ENCODE measurements at places on chromosomes 5 and 9.

GRCh38 chr5:78595458-78595921 lies 53.1 kb downstream of the LHFPL2 start:
- no peak for DNase-seq

DNA sequence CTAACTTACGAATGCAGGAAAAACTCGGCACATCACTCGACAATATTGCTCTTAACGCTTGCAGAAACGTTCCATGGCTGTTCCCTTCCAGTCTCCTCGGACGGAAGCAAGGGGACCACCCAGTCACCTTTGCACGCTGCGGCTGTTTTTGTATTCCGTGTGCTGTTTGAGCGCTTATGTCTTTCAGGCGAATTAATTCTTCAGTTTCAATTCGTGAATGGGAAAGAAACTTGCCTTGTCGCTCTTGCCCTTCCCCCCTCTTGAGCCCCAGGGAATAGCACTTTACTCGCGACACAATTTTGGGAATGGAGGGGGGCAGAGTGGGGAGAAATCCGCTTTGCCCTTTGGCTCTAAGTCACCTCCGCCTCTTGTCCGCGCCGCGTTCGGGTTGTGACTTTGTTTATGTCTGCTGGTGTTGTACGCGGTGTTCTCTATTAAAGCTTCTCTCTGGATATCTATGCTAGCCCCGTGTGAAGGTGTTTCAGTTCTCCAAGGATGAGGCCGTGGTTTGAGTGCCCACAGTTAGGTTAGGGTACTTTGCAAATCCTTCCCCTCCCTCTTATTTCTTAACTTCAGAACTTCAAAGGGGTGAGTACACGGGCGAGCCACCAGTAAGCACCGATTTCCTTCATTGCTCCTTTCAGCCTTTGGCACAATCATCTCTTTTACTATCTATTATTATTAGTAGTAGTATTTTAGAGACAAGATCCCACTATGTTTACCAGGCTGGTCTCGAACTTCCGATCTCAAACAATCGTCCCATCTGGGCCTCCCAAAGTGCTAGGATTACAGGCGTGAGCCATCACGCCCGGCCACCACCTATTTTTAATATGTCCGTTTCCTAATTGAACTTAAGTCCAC lies 2.7 kb downstream of the FOXB2 start:
- no peak for DNase-seq

DNA sequence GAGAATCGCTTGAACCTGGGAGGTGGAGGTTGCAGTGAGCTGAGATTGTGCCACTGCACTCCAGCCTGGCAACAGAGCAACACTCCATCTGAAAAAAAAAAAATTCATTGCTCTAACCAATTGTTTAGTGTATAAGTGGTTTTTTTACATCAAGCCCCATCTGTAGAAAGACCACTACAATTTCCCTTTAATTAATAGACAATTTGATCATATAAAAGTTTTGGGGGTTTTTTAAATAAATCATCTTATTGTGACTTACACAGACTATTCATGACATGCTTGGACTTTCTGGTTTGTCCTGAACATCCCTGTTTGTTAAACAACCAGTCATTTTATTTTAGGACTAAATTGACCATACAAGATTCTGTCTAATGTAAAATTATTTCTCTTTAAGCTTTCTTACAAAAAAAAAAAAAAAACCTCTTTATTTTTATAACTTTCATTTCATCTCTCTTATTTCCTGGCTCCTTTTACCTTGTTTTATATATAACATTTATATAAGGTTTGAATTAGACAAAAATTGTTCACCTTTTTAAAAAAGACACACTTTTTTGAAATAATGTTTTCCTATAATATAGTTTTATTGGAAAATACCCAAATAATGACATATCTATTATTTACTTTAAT lies 9.8 kb upstream of the FANCC start:
- DNase-seq, result no peak

- DNase-seq, result no peak
These were observed 1.6 kb downstream of the RAD23B start for GRCh38 chr9:107284636-107285035.

- peak; percentile 50 for DNase-seq
These were observed 14.5 kb downstream of the NOTCH1 start for GRCh38 chr9:136531186-136531903.

- DNase-seq, result no peak
These were observed 28.7 kb downstream of the LARP1 start for GRCh38 chr5:154783774-154784460.

DNA sequence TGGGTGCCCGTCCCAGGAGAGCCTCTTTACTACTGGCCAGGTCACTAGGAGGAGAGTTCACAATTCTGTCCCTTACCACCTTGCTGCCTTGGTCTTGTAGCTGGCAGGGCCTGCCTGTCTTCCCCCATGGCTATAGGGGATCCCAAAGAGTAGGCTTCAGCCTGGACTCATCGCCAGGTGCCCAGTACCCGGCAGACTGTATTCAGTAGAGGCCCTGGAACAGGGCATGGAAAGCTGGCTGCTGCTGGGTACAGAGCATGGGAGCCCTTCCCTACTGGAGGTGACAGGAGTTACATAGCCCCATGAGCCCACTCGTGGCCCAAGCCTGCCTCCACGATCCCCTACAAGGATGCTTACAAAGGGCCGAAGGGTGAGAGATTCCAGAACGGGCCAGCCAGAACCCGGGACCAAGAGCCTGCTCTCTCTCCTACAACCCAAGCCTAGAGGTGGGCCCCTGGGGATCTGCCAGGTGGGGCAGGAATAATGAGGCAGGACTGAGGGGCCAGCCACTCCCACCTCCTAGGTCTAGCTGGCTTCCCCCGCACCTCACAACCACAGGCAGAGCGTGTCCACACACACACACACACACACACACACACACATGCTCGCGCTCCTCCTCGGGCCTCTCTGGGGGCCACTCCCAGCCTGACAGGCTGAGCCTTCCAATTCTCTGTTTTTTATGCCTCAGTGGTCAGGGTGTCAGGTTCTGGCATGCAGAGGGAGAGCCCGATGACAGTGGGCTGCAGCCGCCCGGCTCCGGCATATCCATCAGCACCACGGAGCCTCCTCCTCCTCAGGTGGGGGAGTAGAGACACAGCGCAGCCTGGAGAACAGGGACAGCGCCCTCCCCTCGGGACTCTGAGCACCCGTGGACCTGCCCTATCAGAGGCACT lies 186.0 kb downstream of the PAX5 start:
- no peak for DNase-seq

GRCh38 chr5:82881571-82882174 lies 195.5 kb downstream of the TMEM167A start:
- DNase-seq, result no peak
